SK-N-DZ (cell line): ENCODE measurements at places on chromosomes 3 and 15.

DNA sequence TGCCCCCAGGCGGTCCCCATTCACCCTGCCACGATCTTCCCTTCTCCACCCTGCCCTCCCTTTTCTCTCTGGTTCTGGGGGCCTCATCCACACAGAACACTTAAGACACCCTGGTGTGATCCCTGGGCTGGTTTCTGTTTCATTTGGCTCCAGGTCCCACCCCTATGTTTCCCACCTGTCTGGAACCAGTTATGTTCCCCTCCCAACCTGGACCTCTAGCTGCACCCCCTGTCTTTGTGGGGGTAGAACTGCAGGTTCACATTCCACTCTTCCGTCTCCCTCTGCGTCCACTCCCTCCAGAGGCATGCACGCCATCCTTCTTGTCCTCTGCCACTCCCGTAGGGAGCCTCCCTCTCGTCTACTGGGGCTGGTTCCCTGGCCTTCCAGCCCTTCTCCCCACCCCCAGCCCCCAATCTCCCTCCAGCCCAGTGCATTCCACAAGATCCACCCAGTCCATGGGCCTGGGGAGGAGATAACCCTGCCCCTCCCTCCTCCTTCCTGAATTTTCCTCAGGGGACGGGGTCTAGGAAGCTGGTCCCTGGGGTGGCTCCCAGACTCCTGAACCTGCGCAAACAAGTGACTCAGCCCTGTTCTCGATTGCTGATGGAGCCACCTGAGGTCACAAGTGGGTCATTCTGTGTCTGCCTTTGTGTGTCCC, 73.8 kb downstream of the ABTB1 start:
- DNase-seq = no peak

DNA sequence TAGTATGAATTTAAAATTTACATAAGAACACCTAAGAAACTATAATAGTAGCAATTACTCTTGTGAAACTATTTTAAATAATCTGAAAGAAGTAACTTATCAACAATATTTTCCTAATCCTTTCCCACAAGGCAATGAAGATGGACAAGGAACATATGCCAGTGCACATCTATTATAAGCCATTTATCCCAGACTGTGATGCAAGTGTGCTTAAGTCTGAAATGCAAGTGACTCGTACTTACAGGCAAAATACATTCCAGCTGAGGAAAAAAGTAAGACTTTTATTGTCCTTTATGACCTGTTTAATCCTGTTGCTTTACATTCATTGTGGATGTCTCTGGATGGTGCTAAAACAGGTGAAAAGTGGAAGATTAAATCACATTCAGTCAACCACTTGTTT, 709.4 kb downstream of the ZNF385D start:
- no peak for DNase-seq

- no peak for DNase-seq
These were observed 1.2 kb downstream of the HAUS2 start for GRCh38 chr15:42549741-42550392.

GRCh38 chr3:144031938-144032337, 60.3 kb downstream of the DIPK2A start:
- DNase-seq = no peak

DNA sequence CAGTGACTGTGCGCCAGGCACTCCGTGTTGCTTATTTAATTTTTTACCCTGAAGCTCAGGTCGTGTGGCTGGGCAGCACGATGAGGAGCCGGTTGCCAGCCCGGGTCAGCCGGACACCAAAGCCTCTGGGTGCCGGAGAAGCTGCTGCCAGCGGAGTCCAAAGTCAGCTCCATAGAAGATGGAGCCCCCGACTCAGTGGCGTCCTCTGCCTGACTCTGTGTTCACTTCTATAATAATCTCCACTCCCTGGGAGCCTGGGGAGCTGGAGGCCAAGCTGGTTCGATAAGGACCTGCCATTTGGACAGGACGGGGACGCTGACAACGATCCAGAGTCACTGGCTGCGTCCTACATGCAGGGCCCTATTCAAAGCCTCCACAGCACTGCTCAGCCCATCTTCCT, 78.6 kb downstream of the VGLL4 start:
- DNase-seq = no peak

DNA sequence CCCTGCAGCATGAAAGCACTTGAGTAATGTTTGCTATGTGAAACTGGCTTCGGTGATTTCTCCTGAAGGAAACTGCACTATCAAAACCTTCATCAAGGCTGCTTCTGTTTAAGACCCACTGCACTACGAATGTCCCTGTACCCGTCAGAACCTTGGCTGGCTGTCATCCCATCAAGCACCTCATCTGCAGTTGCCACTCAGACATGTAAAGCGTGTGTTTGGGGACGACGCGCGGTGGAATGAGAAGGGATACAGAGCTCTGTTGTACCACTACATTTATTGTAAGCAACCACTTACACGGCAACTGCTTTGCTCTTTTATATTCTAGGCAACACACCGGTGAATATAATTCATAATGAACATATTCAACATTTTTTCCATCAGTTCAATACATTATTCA, 147.6 kb downstream of the TIGIT start:
- DNase-seq = no peak

DNA sequence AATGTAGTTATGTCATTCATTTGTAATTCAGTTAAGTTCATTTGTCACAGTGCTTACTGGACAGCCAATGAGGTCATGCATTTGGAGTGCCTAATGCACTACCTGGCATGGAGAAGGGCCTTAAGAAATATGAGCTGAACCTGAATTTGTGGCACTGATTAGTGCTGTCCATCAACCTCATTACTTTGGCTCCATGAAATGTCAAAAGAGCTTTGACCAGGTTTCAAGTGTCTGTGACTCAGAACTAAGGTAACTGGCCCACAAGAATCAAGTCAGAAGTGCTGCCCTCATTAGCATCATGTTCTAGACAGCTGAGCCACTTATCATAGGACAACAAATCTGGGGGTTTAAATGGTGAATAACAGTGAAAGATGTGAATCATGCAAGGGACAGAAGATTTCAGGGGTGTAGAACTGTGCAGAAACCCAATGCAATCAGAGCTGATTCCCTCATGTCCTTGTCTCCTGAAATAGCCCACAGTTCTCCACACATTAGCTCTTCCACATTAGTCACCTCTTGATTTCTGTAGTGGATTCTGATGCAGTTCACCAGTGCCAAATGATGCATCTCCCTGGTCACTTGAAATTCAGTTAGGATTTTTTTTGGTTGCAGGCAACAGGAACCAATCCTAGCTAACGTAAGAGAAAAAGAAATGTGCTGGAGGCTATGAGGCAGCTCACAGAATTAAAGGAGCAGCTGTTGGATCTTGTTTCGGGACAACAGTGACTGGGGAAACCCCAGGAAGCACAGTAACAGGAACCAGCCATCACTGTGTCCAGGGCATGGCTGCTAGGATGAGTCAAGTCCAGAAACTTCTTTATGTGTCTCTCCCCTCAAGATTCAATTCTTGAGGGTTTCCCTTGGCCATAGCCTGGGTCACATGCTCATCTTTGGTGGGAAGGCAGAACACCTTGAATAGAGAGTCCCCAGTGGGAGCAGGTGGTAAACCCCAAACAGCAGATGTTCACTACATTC, 38.7 kb downstream of the CHST2 start:
- DNase-seq = no peak

- DNase-seq = no peak
These were observed 901 bp upstream of the MANF start for GRCh38 chr3:51384055-51384725.
